ENCODE measurements at places on chromosomes 1 and 21. TPM values are rescaled to one million over a fixed set of nuclear protein-coding genes. Genes with fewer than 3 reads are reported as not detected.

Gene DDR2
- total RNA-seq, result 5.9 TPM

GRCh38 chr1:165222580-165222979 lies 133.9 kb downstream of the LMX1A start:
- no peak overlapping the region for H3K27ac ChIP-seq
- peaks cover 5% of the 10 kb centered on the region for H3K4me1 ChIP-seq
- H3K27me3 ChIP-seq, result no peaks in the 10 kb centered on the region
- DNase-seq, result peak; percentile 15

Gene FAM151A
- total RNA-seq, result not detected

DNA sequence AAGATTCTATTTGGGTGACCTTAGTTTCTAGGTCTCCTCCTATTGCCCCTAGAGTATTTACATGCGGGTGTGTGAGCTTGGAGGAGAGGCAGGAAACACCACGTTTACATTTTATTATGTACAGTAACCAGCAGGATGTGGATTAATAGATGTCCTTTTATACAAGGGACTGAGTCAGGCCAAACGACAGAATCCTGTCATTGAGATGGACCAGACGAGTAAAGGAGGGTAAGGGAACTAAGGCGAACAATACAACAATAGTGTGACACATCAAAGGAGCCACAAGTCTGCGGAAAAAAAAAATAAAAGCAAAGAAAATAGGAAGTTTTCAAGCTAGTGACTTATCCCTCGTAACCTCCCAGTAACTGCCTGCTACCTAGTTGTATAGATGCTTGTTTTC lies 151.1 kb downstream of the GABPA start:
- DNase-seq, result no peak
- no peaks in the 10 kb centered on the region for H3K27me3 ChIP-seq
- H3K27ac ChIP-seq, result no peak overlapping the region
- no peaks in the 10 kb centered on the region for H3K4me1 ChIP-seq
- no peak overlapping the region for H3K4me3 ChIP-seq
- peaks cover 58% of the 10 kb centered on the region for H3K36me3 ChIP-seq

Gene DENND2C
- 5.8 TPM for total RNA-seq

- H3K36me3 ChIP-seq, result no peaks in the 10 kb centered on the region
- H3K27ac ChIP-seq, result no peak overlapping the region
- H3K4me3 ChIP-seq, result no peak overlapping the region
- no peaks in the 10 kb centered on the region for H3K4me1 ChIP-seq
- H3K27me3 ChIP-seq, result no peaks in the 10 kb centered on the region
- no peak for DNase-seq
These were observed 183.6 kb upstream of the NR5A2 start for GRCh38 chr1:199843861-199844260.

GRCh38 chr1:17258116-17258757 lies 9.3 kb downstream of the PADI3 start:
- H3K4me3 ChIP-seq, result no peak overlapping the region
- DNase-seq, result no peak
- H3K27me3 ChIP-seq, result no peaks in the 10 kb centered on the region
- no peaks in the 10 kb centered on the region for H3K4me1 ChIP-seq
- no peaks in the 10 kb centered on the region for H3K36me3 ChIP-seq

GRCh38 chr1:161298116-161298515 lies 11.7 kb downstream of the MPZ start:
- no peak for DNase-seq
- H3K4me1 ChIP-seq, result no peaks in the 10 kb centered on the region
- H3K4me3 ChIP-seq, result no peak overlapping the region
- H3K36me3 ChIP-seq, result no peaks in the 10 kb centered on the region
- H3K27me3 ChIP-seq, result no peaks in the 10 kb centered on the region
- no peak overlapping the region for H3K27ac ChIP-seq

Gene GMEB1
- total RNA-seq, result 9.1 TPM

DNA sequence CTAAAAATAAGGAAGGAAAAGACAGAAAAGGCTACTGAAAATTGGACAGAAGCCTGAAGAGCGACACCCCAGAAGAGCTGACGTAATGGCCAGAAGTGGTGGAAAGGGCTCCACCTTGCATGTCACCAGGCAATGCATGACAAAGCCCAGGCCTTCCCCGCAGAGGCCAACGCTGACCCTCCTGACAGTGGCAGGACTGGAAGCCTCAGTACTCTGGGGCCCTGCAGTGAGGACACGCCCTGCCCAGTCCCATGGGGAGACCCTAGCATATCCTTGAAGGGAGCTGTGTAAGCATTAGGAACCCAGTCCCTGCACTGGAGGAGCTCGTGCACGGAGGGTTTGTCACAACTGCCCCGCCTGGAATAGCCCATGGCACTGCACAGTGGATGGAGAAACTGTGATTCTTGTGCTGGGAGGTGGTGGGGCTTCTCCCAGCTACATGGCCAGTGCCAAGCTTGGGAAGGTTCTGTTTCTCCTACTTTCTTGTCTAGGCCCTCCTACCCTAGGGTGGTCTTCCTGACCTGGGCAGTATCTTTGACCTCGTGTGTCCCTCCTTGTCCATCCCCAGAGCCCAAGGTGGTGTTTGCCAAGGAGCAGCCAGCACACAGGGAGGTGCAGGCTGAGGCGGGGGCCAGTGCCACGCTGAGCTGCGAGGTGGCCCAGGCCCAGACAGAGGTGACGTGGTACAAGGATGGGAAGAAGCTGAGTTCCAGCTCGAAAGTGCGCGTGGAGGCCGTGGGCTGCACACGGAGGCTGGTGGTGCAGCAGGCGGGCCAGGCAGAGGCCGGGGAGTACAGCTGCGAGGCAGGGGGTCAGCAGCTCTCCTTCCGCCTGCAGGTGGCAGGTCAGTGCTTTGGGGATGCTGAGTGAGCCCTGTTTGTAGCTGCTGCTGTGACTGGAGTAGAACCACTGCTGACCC lies 60.4 kb downstream of the OBSCN start:
- no peak overlapping the region for H3K4me3 ChIP-seq
- H3K27ac ChIP-seq, result no peak overlapping the region
- DNase-seq, result no peak

GRCh38 chr1:63294803-63295594 lies 27.4 kb upstream of the FOXD3 start:
- H3K36me3 ChIP-seq, result no peaks in the 10 kb centered on the region
- H3K27me3 ChIP-seq, result no peaks in the 10 kb centered on the region
- no peaks in the 10 kb centered on the region for H3K4me1 ChIP-seq
- no peak overlapping the region for H3K4me3 ChIP-seq

DNA sequence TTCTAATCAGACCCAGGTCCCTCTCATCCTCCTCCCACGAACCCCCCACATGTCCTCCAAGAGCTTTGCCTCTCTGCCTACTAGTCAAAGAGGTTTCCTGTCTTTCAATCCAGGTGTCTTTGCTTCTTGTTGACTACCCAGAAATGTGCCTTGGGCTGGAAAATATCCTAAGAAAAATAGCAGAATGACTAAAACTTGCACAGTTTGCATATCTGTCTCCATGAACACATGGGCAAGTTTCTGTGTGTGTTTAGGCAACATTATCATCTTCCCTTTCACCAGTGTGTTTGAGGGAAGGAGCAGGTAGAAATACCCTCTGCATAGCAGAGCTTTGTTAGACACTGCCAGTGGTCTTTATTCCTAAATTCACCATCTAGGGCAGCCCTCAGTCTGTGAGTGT lies 1.5 kb downstream of the C1orf116 start:
- no peaks in the 10 kb centered on the region for H3K27me3 ChIP-seq
- H3K4me3 ChIP-seq, result peak overlapping the region; percentile 75
- H3K27ac ChIP-seq, result peak overlapping the region; percentile 86

DNA sequence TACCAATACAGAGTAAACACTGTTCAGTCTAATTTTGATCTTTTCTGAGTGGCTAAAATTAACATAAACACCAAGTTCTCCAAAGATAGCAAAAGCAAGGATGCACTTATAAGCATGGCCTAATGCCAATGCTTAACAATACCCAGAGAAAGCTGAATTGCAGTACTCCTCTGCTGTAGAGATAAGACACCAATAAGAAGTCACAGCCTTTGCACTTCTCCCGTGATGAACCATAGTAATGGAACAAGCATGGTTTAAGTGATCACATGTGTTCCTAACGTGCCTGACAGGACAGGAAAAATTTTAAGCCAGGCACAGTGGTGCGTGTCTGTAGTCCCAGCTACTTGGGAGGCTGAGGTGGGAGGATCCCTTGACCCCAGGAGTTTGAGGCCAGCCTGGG lies 5.6 kb downstream of the PRDX1 start:
- H3K4me1 ChIP-seq, result peaks cover 6% of the 10 kb centered on the region
- DNase-seq, result no peak
- no peak overlapping the region for H3K4me3 ChIP-seq
- H3K27me3 ChIP-seq, result no peaks in the 10 kb centered on the region

- peak overlapping the region; percentile 58 for H3K27ac ChIP-seq
- H3K4me1 ChIP-seq, result peaks cover 22% of the 10 kb centered on the region
- no peak for DNase-seq
- peaks cover 12% of the 10 kb centered on the region for H3K36me3 ChIP-seq
These were observed 4.0 kb downstream of the AMPD2 start for GRCh38 chr1:109623601-109624161.

DNA sequence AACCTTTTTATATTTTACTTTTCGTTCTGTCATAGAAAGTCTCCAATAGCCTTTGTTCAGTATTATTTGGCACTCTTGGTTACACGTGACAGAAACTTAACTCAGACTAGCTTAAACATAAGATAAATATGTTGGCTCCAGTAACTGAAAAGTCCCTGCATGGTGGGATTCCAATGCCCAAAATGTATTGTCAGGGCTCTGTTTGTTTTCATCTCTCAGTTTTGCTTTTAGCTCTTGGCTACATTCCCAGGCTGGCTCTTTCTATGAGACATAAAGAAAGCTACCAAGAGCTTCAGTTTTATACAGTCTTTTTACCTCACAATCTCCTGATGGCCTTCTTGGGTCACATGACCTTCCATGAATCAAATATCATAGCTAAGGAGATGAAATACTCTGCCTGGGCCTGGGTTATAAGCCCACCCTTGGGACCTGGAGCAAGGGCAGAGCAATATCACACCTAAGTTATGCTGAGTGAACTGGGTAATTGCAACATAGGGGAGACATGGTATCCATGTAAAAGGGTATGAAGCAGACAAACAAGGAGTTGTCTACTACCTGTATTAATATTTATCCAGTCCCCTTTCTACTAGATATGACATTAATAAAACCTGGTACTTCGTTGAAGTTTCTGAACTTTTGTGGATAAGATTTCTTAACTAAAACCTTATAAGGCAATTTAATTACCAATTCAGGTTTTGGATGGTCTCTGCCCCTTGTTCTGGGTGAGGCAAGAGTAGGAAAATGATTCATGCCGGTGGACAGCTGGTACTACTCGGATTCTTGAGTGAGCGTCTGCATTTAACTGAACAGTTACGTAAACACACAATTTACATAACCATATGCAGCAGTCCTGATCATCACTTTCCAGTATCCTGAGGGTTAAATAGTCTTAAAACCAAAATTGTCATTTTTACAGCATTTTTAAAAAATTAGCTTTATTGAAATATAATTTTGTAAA lies 442.3 kb downstream of the GPATCH2 start:
- H3K4me1 ChIP-seq, result no peaks in the 10 kb centered on the region
- DNase-seq, result peak; percentile 60
- H3K27me3 ChIP-seq, result no peaks in the 10 kb centered on the region
- H3K4me3 ChIP-seq, result no peak overlapping the region

DNA sequence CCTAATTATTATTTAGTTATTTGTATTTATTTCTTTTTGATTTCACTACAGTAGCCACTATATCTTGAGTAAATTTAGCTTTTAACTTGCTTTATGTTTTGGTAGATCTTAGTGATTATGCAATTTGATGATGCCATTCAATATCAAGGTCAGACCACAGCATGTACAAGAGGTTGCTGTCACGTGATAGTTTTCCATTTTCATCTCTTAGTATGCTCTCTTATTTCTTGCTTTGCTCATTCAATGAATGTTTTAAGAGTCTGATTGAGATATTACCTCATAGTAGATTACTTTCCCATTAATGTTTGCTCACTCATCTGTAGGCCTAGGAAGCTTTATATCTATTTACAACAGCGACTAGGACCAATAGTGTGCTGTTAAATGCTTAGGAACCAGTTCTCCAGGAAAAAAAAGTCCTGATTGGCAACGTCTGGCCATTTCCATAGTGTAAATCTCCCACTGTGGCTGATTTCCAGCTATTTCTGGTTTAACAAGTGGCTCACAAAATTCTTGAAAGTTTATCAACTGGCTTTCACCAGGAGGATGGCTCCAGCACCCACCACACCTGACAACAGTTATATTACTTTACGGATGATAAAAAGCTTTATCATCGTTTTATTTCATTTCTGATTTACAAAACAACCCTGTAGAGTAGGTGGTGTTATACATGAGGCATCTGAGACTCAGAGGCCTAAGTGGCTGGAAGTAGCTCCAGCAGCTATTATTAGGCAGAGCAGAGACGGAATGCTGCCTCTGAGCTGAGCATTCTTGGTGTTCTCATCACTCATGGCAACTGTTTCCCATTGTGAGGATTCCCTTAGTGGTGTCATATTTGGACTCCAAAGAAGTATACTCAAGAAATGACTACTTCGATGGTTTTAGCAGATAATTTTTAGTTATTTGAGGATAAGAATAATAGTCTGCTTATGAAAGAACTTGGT lies 235.2 kb downstream of the DISC1 start:
- H3K4me1 ChIP-seq, result peaks cover 11% of the 10 kb centered on the region
- DNase-seq, result peak; percentile 53
- no peak overlapping the region for H3K27ac ChIP-seq

- peak; percentile 35 for DNase-seq
- no peak overlapping the region for H3K27ac ChIP-seq
- H3K27me3 ChIP-seq, result peaks cover 23% of the 10 kb centered on the region
- H3K4me1 ChIP-seq, result no peaks in the 10 kb centered on the region
These were observed 312.9 kb downstream of the HHAT start for GRCh38 chr1:210641582-210641981.

Gene AIRE
- not detected for total RNA-seq

Gene OR6P1
- total RNA-seq, result not detected

Gene ZSWIM5
- total RNA-seq, result 0.32 TPM

Gene ASPM
- total RNA-seq, result 32.8 TPM

- no peak overlapping the region for H3K27ac ChIP-seq
- H3K27me3 ChIP-seq, result no peaks in the 10 kb centered on the region
- peaks cover 7% of the 10 kb centered on the region for H3K36me3 ChIP-seq
- peaks cover 15% of the 10 kb centered on the region for H3K4me1 ChIP-seq
These were observed 8.5 kb upstream of the NBL1 start for GRCh38 chr1:19635646-19636045.

Gene KHDC4
- total RNA-seq, result 104 TPM

- H3K4me3 ChIP-seq, result no peak overlapping the region
- H3K4me1 ChIP-seq, result peaks cover 18% of the 10 kb centered on the region
- H3K27ac ChIP-seq, result no peak overlapping the region
- H3K27me3 ChIP-seq, result no peaks in the 10 kb centered on the region
- peaks cover 29% of the 10 kb centered on the region for H3K36me3 ChIP-seq
These were observed 14.7 kb upstream of the GUCA2A start for GRCh38 chr1:42179275-42179674.

GRCh38 chr1:170240409-170240808 lies 94.7 kb downstream of the NTMT2 start:
- no peaks in the 10 kb centered on the region for H3K36me3 ChIP-seq
- H3K27me3 ChIP-seq, result no peaks in the 10 kb centered on the region
- no peak overlapping the region for H3K27ac ChIP-seq

- H3K27ac ChIP-seq, result no peak overlapping the region
- peaks cover 9% of the 10 kb centered on the region for H3K4me1 ChIP-seq
- H3K36me3 ChIP-seq, result no peaks in the 10 kb centered on the region
- DNase-seq, result peak; percentile 65
- H3K4me3 ChIP-seq, result no peak overlapping the region
These were observed 180.6 kb upstream of the PALMD start for GRCh38 chr1:99465176-99465900.
